ENCODE measurements at places on chromosomes 3 and 15.

GRCh38 chr3:41681479-41681878 lies 280.4 kb downstream of the ULK4 start:
- H3K4me3 ChIP-seq = no peak overlapping the region
- H3K36me3 ChIP-seq = no peaks in the 10 kb centered on the region
- no peak overlapping the region for H3K27ac ChIP-seq
- no peaks in the 10 kb centered on the region for H3K27me3 ChIP-seq
- DNase-seq = no peak

DNA sequence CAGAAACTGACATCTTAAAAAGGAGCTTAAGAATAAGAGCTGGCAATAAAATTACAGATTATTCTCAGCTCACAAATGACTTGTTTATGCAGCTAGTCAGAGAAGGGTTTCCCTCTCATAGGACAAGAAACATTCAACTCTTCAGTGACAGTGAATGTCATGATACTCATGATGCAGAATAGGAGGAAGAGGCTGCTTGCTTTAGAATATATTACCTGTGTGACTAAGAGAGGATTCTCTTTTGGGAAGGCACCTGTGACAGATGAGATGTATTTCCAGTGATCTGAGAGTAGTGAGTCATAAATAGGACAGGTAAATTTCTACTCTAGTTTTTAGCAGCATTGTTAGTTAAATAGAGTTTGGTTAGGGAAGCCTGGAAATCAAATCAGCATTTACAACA lies 39.9 kb downstream of the RASA2 start:
- peaks cover 6% of the 10 kb centered on the region for H3K4me1 ChIP-seq
- no peaks in the 10 kb centered on the region for H3K36me3 ChIP-seq
- no peaks in the 10 kb centered on the region for H3K27me3 ChIP-seq
- DNase-seq = no peak

DNA sequence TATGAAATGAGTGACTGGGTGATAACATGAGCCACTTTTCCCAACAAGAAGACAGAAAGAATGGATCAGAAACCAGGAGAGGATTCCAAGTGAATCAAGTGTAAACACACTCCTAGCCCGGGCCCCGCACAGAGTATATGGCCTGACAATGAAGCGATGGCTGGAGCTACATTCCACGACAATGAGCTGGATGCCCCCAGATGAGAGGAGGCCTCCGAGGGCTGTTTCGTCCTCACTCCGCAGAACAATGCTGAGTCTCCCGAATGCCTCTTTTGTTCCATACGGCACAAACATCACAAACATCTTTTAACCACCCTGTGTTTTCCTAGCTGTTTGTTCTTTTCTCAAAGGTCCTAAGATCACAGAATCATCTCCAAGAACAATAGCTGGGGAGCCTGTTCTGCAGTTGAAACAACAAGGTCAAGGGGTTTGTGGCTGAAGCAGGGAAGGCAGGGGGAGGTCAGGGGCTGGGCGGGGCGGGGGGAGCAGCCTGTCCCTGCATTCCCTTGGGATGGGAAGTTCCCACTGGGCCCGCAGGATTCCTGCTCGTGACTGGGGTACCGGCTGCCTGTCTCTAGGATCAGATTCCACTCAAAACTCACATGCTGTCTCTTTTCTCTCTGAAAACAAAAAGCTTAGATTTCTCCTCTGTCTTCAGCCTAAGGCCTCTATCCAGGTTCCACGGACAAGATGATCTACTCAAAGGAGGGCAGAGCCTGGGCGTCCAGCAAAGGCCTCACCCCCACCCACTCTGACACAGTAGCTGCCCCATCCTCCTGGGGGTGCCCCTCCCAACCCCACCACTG lies 151.3 kb downstream of the XXYLT1 start:
- H3K4me1 ChIP-seq = peaks cover 26% of the 10 kb centered on the region
- H3K4me3 ChIP-seq = peak overlapping the region; percentile 47
- H3K36me3 ChIP-seq = no peaks in the 10 kb centered on the region
- DNase-seq = peak; percentile 20
- no peaks in the 10 kb centered on the region for H3K27me3 ChIP-seq

DNA sequence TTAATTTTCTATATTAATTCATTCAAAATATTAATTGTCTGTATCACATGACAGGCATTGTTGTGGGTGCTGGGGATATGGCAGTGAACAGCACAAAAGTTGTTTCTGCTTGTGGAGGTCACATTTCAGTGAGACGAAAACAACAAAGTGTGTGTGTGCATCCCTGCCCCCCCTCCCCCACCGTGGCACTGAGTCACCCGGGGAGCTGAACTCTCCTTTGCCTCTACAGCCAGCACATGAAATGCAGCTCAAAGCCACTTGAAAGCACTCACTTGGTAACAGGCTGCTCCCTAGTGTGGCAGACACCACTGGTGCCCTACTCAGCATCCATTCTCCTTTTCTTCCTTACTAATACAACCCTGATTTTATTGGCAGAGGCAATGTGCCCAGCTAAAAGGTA lies 16.9 kb upstream of the SCAMP5 start:
- H3K36me3 ChIP-seq = no peaks in the 10 kb centered on the region
- peaks cover 6% of the 10 kb centered on the region for H3K4me1 ChIP-seq
- DNase-seq = no peak

GRCh38 chr3:29525254-29525881 lies 244.5 kb downstream of the RBMS3 start:
- H3K4me1 ChIP-seq = peaks cover 27% of the 10 kb centered on the region
- peak overlapping the region; percentile 39 for H3K4me3 ChIP-seq
- H3K27ac ChIP-seq = peak overlapping the region; percentile 39
- DNase-seq = no peak
- H3K27me3 ChIP-seq = no peaks in the 10 kb centered on the region

GRCh38 chr3:197305854-197306253 lies 7.4 kb upstream of the DLG1 start:
- H3K4me1 ChIP-seq = peaks cover 23% of the 10 kb centered on the region
- peaks cover 4% of the 10 kb centered on the region for H3K27me3 ChIP-seq
- H3K36me3 ChIP-seq = no peaks in the 10 kb centered on the region
- no peak overlapping the region for H3K27ac ChIP-seq

Measured in neural crest cell (in vitro differentiated cells).